ENCODE measurements at places on chromosomes 5 and 9. TPM values are rescaled to one million over a fixed set of nuclear protein-coding genes. Genes with fewer than 3 reads are reported as not detected.

The DND1 gene
- 1.2 TPM for total RNA-seq

The C1QTNF2 gene
- total RNA-seq: 1.6 TPM

The PCDHGB2 gene
- total RNA-seq: 3.7 TPM

The PPP1R26 gene
- 22.8 TPM for total RNA-seq

DNA sequence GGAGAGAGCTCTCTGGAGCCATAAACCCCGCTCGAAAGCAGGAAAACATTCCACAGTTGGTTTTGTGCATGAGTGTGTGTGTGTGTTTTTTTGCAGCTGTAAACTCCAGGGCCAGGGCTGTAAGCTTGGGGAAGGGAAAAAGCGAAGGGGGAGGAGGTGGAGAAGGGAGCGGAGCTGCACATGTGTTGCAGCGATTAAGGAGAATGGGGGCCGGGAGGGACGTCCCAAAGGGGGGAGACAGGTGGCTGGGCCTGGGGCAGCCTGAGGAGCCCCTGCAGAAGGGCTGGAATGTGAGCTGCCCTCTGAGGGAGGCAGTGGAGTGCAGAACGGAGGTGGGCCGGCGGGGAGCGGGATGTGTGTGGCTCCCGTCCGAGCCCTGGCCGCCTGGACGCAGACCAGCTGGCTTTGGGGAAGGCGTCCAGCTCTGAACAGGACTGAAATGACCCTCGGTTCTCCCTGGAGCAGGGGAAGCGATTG, 2.7 kb upstream of the MYMK start:
- H3K4me1 ChIP-seq: peaks cover 30% of the 10 kb centered on the region
- H3K27me3 ChIP-seq: peaks cover 16% of the 10 kb centered on the region
- no peak for DNase-seq
- no peak overlapping the region for H3K4me3 ChIP-seq
- H3K36me3 ChIP-seq: no peaks in the 10 kb centered on the region
- peak overlapping the region; percentile 51 for H3K27ac ChIP-seq

GRCh38 chr5:1139331-1140170, 27.7 kb upstream of the SLC12A7 start:
- H3K36me3 ChIP-seq: no peaks in the 10 kb centered on the region
- no peak for DNase-seq
- peaks cover 6% of the 10 kb centered on the region for H3K4me1 ChIP-seq

DNA sequence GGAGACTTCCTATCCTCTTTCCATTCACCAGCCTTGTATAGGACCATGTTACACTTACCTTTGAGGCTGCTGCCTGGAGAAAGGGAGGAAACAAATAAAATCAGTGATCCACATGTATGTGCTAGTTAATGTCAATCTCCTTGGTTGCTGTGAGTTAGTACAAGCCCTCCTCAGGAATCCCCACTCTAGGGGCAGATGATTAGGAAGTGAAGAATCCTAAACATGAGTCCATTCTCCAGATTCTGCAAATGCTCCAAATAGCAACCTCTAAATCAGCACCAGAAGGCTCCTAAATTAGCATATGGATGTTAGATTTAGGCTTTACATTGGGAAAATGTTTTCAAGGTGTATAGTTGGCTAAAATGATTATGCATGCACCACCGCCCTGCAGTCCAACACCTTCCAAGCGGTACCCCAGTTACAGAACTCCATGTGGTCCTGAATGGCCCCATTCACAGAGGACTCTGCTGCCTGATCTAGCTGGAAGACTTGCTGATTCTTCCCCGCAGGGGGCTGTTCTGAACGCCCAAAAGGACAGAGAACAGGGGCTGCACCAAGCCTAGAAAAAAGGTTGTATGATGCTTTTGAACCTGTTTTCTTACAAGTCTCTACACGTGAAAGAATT, 123.2 kb downstream of the TLE1 start:
- DNase-seq: no peak
- H3K27me3 ChIP-seq: peaks cover 5% of the 10 kb centered on the region
- H3K27ac ChIP-seq: no peak overlapping the region
- no peaks in the 10 kb centered on the region for H3K4me1 ChIP-seq
- H3K36me3 ChIP-seq: no peaks in the 10 kb centered on the region
- no peak overlapping the region for H3K4me3 ChIP-seq

GRCh38 chr9:96382175-96382574, 1.3 kb downstream of the SLC35D2 start:
- no peaks in the 10 kb centered on the region for H3K27me3 ChIP-seq
- H3K36me3 ChIP-seq: no peaks in the 10 kb centered on the region
- H3K4me1 ChIP-seq: peaks cover 18% of the 10 kb centered on the region

- no peak overlapping the region for H3K27ac ChIP-seq
- H3K4me1 ChIP-seq: peaks cover 5% of the 10 kb centered on the region
- H3K4me3 ChIP-seq: no peak overlapping the region
- no peaks in the 10 kb centered on the region for H3K36me3 ChIP-seq
- no peaks in the 10 kb centered on the region for H3K27me3 ChIP-seq
These were observed 80.4 kb upstream of the ADAMTSL1 start for GRCh38 chr9:18393340-18394130.

- H3K27me3 ChIP-seq: no peaks in the 10 kb centered on the region
- H3K36me3 ChIP-seq: no peaks in the 10 kb centered on the region
- H3K4me1 ChIP-seq: no peaks in the 10 kb centered on the region
- no peak overlapping the region for H3K27ac ChIP-seq
These were observed 176.9 kb upstream of the CD180 start for GRCh38 chr5:67373518-67373917.

- no peaks in the 10 kb centered on the region for H3K27me3 ChIP-seq
- H3K4me1 ChIP-seq: no peaks in the 10 kb centered on the region
- no peak overlapping the region for H3K27ac ChIP-seq
- no peak overlapping the region for H3K4me3 ChIP-seq
- no peak for DNase-seq
These were observed 45.4 kb upstream of the STARD4 start for GRCh38 chr5:111557686-111558085.

DNA sequence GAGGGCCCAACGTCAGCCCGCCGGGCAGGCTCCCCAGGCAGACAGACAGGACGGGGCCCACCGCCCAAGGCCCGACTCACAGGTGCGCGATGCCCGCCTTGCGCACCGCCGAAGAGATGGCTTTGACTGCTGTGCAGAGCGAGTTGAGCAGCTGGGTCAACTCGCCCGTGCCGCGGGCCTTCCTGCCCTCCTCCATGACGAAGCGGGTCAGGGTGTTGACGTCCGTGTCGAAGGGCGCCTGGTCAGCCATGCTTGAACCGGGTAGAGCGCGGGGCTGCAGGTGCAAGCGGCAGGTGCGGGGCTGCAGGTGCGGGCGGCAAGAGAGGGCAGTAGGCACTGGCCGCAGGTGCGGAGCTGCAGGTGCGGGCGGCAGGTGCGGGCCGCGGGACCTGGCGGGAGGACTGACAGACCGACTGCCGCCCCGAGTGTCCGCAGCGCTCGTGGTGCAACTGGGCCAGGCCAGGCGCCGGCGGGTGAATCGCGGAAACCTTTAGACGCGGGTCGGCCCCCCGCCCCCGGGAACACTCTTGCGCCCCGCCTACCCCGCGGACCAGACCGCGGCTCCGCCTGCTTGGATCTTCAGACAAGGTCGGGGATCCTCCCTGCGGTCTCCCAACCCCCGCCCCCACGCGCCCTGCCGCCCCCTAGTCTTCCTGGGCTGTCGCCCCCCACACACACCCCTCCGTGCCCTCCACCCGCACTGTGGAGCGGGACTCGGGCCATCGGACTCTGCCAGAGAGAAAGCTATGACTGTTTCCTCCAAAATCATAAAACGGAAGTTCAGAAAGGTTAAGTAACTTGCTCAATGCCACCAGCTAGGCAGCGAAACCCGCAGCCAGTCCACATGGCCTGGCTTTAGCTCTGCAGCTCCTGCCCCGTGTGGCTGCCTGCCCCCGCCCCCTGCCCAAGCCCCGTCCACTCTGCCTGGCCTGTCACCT, at the start of gene FBP1:
FBP1 (minus strand) TSS at position 458 of the 938 bp plus-strand sequence; CDS start at position 250, 208 bp downstream.
- H3K27me3 ChIP-seq: no peaks in the 10 kb centered on the region
- peak within 1 kb of the TSS; percentile 82 for H3K4me3 ChIP-seq
- no peaks in the 10 kb centered on the region for H3K36me3 ChIP-seq
- H3K4me1 ChIP-seq: peaks cover 34% of the 10 kb centered on the region
- H3K27ac ChIP-seq: peak within 1 kb of the TSS; percentile 86
- DNase-seq: peak; percentile 92

- H3K4me3 ChIP-seq: no peak overlapping the region
- H3K27ac ChIP-seq: no peak overlapping the region
- no peaks in the 10 kb centered on the region for H3K27me3 ChIP-seq
- peaks cover 11% of the 10 kb centered on the region for H3K4me1 ChIP-seq
These were observed 334.1 kb downstream of the ZSWIM6 start for GRCh38 chr5:61666064-61666621.

- DNase-seq: no peak
- H3K36me3 ChIP-seq: peaks cover 5% of the 10 kb centered on the region
- no peaks in the 10 kb centered on the region for H3K4me1 ChIP-seq
- peak overlapping the region; percentile 82 for H3K4me3 ChIP-seq
- H3K27me3 ChIP-seq: no peaks in the 10 kb centered on the region
These were observed 589.1 kb downstream of the MTRR start for GRCh38 chr5:8458038-8458383.

Data from lower lobe of right lung (tissue), 2 donors.